ENCODE measurements at places on chromosomes 6 and 20.
A peak's percentile ranks its signal among the peaks of the same experiment; 100 is the strongest.

DNA sequence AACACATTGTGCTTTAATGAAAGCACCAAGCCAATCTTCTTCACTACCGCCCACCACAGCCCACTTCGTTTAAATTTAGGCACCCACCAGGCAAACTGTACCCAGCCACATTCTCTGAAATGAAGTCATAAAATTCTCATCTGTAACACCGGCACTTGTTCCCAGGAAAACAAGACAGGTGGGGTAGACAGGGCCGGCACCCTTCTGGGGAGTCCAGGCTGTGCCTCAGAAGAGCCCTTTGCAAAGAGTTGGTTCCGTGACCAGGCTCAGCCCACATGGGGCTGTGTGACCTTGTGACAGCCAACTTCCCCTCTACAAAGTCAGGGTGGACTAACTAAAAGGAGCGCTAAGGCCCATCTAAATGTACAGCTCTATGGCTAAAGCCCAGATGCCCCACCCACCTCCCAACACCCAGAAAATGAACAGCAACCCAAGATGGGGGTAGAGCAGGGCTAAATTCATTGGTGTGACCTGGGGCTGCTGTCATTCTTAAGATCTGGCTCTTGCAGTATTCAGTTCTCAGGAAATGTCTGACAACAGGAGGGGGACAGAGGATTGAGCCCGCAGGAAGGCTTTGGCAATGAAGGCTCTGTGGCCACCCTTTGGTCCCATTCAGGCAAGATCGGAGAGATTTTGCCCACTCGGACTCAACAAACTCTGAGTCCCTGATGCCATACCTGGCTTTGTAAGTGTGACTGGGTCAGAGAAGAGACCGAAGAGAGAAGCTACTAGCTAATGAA lies 56.7 kb downstream of the TRERF1 start:
- no peak for DNase-seq

DNA sequence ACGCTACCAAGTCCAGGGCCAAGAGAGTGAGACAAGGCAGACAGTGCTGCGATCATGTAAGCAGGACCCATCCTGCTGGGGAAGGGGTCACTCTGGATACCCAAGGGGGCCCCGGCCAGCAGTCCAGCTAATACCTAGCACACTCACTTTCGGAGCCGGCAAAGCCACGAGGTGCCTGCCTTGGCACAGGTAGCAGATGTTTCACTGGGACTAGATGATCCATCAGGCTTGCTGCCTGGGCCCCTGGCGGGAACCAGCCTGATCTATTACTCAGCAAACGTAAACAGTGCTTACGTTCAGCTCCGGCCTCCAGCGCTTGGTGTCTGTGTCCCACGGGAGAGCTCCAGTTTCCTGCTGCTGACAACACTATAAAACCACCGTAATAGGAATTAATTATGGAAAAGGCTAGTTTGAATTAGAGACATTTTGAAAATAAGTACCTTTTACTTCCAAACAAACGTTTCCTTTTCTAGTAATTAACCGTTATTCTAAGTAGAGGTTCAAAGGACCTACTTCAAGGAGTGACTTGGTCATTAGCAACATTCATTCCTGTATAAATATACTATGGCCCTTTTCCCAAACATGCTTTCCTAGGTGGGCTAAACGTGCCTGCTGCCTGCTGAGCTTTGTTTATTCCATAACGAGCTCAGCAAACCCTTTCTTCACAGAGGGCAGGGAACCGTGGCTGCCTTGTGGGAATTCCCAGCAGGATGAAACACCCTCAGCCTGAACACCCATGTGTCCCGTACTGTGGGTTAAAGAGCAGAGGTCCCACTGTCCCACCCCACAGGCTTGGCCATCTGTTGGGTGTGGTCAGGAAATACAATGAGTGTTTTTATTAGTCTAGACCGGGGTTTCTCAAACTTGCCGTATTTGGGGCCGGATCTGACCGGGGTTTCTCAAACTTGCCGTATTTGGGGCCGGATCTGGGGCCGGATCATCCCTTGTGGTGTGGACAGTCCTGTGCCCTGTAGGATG lies 18.4 kb downstream of the SLC22A23 start:
- DNase-seq: no peak

DNA sequence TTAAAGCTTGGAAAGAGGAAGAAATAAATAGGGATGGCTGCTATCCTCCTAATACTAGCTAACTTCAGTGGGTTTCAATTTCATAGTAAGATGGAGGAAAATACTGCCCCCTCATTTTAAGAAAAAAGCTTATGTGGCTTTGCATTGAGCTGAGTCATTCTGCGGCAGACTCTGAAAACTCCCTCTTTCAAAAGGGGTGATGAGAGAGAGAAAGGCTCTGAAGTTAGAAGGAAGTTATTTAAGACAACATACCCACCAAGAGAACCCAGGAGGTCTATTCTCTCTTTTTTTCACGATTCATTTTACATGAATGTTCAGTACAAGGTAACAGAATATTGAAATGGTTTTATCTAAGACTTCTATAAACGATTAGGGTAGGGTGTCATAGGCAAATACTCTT lies 4.5 kb downstream of the PRDM13 start:
- DNase-seq: no peak

GRCh38 chr6:166341464-166341863 lies 881 bp downstream of the SFT2D1 start:
- DNase-seq: no peak

DNA sequence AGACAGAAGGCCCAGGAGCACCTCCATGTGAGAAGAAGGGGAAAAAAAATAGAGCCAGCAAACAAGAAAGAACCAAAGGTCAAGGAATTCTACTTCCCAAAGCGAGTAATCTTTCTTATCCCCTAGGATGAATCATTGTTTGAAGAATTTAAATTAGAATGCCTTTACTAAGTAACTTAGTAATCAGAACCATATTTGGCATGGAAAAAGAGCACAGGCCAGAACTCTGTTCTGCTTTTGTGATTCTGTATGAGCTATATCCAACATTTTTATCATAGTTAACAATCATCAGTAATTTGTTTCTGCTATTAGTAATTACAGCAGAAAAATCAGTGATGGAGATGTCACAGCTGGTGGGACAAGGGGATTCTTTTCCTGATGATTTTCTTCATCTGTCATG lies 228.8 kb upstream of the FAM83B start:
- DNase-seq: peak; percentile 4

- peak; percentile 91 for DNase-seq
Observed at GRCh38 chr20:23637282-23638221, at the start of gene CST3. Gene CST3, minus strand, starts transcription at chr20:23637955. Its CDS starts 93 bp downstream, at chr20:23637862.

DNA sequence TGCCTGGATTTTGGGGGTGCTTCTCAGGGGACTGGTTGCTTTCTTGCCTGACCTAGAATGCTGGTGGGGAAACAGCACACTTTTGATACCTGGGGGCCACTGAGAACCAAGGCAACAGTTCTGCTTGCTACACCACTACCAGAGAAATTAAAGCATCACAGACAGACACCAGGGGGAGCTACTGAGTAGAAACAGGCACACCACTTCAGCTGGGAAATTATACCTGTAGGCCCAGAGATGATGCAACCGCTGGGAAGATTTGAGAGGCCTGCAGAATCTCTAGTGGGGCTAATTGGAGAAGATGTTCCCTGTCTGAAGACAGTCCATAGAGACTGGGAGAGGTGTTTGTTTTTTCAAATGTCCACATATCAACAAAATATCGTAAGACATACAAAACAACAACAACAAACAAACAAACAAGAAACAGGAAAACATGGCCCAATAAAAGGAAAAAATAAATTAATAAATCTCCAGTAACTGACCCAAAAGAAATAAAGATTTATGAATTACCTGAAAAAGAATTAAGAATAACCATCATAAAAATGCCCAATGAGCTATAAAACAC lies 129.4 kb upstream of the RIN2 start:
- DNase-seq: peak; percentile 53

GRCh38 chr6:82072121-82072521 lies 175.4 kb downstream of the IBTK start:
- no peak for DNase-seq

GRCh38 chr6:168060521-168060931 lies 18.5 kb downstream of the FRMD1 start:
- peak; percentile 85 for DNase-seq

DNA sequence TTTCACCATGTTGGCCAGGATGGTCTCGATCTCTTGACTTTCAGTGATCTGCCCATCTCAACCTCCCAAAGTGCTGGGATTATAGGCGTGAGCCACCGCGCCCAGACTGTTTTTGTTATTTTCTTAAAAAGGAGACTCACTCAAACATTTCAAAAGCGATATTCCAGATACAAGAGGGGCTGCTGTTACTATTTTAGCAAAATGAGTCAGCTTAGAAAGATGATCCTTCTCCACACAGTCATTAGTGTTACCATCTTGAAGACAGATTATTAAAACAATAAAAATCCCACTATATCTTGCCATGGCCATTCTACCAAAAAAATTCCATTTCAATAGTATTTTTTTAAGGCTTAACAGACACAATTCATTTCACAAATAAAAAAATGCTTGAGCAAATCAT lies 102.8 kb downstream of the PREP start:
- no peak for DNase-seq

- no peak for DNase-seq
Observed at GRCh38 chr20:55569084-55569483, 436.2 kb downstream of the CBLN4 start.

DNA sequence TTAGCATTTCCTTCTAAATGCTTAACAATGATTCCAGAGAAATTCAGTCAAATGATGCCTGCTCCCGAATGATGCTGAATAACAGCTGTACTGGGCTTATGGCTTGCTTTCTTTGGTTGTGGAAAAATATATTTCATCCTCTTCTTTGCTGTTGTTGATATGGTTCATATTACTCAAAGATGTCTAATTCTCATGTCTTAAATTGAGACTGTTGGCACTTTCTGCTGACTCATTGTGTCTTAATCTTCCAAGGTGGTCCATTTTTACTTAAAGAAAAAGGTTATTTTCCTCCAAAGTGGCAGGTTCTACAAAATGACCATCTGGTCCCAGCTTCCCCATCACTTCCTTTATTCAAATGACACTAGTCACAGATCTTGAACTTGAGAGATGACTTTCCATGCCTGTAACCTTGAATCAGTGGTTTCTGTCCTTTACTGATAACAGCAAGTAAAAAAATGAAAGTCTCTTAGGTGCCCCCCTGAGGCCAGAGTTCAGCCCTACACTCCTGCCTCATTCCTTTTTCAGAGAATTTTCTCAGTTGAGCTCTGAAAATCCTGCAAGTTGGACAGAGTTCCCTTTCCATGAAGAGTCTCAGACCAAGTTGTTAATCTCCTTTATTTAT lies 6.9 kb downstream of the SNAP25 start:
- no peak for DNase-seq

GRCh38 chr6:130293800-130294199 lies 71.0 kb upstream of the SAMD3 start:
- DNase-seq: peak; percentile 49

DNA sequence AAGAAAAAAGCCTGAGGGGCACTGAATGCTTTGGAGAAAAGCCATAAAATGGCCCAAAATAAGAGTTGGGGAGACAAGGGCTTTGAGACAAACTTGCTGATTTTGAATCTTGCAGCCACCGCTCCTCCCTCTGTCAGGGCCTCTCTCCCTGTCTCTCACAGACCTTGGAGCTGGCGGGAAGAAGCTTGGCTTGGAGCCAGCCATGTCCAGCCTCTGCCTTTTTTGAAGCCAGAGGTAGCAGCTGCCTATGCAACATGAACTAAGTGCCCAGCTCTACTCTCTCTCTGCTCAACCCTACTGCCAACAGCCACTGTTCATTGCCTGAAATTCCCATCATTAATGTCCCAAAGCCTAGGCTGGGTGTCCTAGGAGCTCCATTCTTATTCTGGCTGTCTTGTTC lies 63.7 kb upstream of the CTNNBL1 start:
- peak; percentile 35 for DNase-seq

GRCh38 chr6:42049948-42050296 lies 402 bp upstream of the TAF8 start:
- DNase-seq: no peak

DNA sequence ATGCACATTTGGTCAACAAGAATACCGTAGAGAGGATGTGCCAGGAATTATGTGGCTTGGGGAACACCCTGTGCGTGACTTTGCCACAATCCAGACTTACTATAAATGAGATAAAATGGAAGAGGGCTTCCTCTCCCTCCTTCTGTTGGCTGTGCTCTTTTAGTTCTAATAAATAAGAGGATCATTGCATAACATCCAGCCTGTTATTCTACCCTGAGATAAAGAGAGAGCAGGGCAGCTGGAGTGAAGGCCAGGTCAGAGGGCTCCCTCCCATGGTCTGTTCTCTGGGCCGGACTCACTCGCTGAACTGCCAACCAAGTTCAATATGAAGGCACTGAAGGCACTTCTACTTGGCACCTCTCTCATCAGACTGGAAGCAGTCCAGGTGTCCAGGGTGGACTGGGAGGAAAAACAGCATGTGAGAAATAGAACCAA lies 91.7 kb downstream of the MTFR2 start:
- peak; percentile 54 for DNase-seq

- DNase-seq: no peak
Observed at GRCh38 chr6:135195041-135195440, 13.9 kb downstream of the MYB start.

DNA sequence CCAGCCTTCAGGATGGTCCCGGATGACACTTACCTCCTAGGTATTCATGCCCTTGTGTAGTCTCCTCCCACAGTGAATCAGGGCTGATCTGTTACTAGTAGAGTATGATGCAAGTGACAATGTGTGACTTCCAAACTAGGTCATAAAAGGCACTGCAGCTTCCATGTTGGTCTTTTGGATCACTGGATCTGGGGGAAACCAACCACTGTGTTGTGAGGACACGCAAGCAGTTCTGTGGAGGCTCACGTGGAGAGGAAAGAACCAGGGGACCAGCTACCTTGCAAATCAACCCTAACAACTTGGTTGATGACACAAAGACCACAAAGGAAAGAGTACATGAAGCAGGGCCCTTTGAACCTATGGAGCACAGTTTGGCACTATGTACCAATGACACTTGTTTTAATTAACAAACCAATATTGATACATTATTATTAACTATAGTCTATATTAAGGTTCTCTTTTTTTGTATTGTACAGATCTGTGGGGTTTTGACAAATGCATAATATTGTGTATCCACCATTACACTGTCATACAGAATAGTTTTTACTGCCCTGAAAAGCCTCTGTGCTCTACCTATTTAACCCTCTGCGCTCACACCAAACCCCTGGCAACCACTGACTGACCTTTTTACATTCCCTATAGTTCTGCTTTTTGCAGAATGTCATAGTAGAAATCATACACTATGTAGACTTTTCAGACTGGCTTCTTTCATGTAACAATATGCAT lies 16.3 kb upstream of the SDCBP2 start:
- DNase-seq: no peak

- no peak for DNase-seq
Observed at GRCh38 chr6:151009576-151009975, 144.1 kb downstream of the MTHFD1L start.

- DNase-seq: no peak
Observed at GRCh38 chr20:25041813-25042530, 16.0 kb downstream of the ACSS1 start.

GRCh38 chr6:105573138-105573537 lies 170.3 kb upstream of the PREP start:
- no peak for DNase-seq

DNA sequence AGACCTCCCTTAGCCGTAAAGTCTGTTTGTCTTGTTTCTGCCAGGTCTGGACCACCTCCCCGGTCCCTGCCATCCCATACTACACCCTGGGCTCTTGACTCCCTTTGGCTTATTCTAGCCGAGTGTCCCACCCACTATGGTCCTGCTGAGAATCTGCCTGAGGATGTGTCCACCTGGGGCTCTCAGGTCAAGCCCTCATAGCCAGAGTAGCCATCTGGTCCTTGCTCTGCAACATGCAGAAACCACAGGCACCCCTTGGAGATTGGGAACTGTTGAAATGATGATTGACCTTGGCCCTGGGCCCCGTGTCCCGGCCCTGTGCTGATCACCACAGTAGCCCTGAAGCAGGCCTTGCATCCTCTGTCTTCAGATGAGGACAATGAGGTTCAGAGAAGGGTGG lies 44.0 kb downstream of the VSTM2L start:
- DNase-seq: no peak

GRCh38 chr6:114253431-114253830 lies 89.4 kb downstream of the HS3ST5 start:
- DNase-seq: no peak
